ENCODE measurements at places on chromosomes 3 and 15. TPM values are rescaled to one million over a fixed set of nuclear protein-coding genes. Genes with fewer than 3 reads are reported as not detected.

- no peak for DNase-seq
These were observed 63.6 kb downstream of the KBTBD12 start for GRCh38 chr3:127978636-127979035.

- DNase-seq, result no peak
These were observed 118.9 kb upstream of the MBNL1 start for GRCh38 chr3:152149832-152150231.

GRCh38 chr15:99732124-99732750 lies 1.0 kb downstream of the LYSMD4 start:
- DNase-seq, result no peak

DNA sequence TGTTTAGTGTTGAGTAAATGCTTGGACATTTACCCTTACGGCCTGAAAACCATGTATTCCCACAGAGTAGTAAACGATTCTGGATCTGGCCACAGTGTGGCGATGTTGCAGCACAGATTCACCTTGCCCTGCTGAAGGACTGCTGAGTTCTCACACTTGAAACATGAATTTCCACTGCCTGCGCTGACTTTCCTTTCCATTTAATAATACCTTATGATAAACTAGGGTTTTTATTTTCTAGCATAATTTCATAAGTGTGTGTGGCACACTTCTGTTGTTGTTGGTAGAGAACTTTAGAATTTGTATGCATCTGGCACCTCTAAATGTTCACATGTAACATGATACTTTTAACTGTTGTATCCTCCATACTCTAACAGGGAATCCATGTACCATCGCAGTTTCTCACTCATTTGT lies 53.9 kb downstream of the C3orf38 start:
- DNase-seq, result peak; percentile 73

DNA sequence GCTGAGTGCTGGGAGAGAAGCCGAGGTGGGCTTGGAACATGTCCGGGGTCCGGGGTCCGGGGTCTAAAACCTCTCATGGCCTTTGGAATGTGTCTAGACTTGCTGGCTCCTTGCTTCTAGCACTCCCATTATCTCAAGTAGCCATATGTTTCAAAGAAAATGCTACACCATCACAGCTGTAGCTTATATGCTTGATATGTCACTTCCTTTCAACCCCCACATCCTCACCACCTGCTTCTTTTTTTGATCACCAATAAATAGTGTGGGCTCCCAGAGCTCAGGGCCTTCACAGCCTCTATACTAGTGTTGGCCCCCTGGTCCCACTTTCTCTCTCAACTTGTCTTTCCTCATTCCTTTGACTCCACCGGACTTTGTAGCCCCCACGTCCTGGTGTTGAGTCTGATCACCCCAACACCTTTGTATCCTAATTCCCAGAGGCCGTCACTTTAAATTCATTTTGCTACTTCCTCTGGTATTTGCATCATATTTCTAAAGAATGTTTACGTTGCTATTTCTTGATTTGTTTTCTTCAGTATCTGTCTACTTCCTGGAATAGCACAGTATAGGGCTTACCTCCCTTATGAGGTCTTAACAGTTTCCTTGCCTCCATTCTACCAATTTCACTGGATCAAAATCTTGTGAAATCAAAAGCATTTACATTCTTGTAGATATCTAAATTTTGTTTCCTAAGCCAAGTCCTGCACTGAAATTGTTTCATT lies 71.9 kb upstream of the CHRNB4 start:
- DNase-seq, result no peak

GRCh38 chr3:69579306-69580041 lies 159.8 kb upstream of the MITF start:
- DNase-seq, result no peak

DNA sequence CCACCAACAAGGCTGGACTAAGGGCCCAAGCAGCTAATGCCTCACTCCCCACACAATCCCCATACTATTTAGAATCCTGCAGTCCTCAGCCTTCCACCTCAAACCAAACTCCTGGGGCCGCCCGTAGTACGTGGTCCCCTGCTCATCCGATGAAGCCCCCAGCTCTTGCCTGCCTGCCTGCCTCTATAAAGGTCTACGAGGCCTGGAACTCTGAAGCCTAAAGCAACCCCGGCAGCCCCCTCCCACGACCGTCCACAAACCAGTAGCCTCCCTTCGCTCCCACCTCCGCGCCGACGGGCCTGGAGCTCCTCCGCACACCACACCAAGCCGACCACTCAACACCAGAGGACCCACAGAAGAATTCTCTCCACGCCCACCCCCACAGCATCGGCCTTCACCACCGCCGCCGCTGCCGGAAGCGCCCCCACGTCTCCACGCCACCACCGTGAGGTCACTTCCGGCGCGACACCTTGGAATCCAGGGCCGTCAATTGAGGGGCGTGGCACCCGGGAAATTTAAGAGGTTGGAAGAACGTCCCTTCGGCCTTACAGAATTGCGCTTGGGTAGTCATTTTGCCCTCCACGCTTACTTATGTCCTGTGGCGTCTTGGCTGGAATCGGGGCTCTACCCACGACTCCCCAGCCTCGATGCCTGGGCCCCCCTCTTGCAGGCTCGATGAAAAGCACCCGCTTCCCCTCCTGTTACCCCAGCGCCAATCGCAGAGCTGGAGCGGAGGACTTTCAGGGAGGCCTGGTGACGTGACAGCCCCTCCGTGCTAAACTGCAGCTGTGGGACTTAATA lies at the start of gene EDC3:
EDC3 (minus strand) TSS at position 428 of the 801 bp plus-strand sequence. CDS start 20,900 bp downstream, outside the sequence.
- DNase-seq, result peak; percentile 90

DNA sequence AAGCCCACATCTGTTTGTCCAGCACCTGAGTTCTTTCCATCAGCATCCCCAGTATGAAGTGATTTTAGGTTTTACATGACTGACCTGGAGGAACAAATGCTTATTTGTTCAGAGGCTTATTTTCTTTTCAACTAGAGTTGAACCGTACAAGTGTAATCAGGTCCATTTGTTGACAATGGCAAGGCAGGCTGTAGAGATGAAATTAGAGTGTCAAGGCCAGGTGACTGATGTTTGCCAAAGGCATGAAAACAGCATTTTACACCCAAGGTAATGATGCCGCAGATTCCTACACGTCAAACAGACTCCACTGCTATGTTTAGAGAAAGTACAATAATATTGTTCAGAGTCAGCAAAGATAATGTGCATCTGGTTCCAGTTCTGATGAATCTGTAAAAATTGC lies 96.5 kb downstream of the KCNAB1 start:
- DNase-seq, result no peak

- DNase-seq, result no peak
These were observed 10.9 kb downstream of the KCNAB1 start for GRCh38 chr3:156131241-156131640.

GRCh38 chr3:74302281-74302680 lies 312.2 kb downstream of the CNTN3 start:
- no peak for DNase-seq

- DNase-seq, result no peak
These were observed 30.4 kb upstream of the LIMD1 start for GRCh38 chr3:45564172-45564571.

- no peak for DNase-seq
These were observed 123.1 kb upstream of the BHLHE40 start for GRCh38 chr3:4856136-4856535.

GRCh38 chr15:99993262-99993661 lies 260.0 kb upstream of the LYSMD4 start:
- no peak for DNase-seq

DNA sequence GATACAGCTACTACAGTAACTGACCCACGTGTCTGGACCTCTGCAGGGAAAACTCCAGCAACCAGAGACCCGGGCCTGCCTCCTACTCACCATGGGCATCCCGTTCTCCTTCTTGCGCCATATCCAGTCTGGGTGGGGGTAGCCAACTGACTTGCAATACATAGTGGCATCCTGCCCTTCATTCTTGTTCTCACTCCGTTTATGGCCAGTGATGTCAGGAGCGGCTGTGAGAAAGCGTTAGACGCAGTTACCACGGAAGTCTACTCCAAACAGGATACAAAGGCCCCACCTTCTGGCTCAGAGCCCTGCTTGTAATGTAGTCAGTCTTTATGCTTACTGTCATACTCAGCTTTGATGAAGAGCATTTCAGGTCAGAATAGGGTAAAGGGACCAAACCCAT lies 59.6 kb downstream of the NPTN start:
- no peak for DNase-seq

DNA sequence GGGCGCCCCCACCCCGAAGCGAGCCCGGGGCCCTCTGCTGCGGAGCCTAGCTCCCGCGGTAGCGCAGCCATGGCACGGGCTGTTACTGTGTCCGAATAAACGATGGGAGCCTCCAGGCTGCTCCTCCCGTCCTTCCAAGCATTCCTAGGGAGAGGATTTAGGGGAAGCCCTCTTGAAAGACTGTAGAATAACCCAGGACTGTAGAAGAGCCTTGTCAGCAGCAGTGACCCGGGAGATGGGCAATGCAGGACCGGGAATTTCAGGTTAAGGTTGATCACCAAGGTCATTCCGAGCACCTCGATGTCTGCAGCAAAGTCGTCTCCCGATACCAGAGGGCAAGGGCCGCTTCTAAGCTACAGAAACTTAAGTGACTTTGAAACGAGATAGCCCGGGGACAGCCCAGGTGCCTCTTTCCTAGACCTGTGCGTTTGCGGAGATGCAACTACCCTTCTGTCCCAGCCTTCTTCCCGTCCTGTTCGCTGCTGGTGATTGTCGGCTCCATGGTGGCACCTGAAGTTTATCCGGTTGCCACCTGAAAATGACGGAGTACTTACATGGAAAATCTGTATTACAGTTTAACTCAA lies 753 bp upstream of the MYO5A start:
- no peak for DNase-seq

DNA sequence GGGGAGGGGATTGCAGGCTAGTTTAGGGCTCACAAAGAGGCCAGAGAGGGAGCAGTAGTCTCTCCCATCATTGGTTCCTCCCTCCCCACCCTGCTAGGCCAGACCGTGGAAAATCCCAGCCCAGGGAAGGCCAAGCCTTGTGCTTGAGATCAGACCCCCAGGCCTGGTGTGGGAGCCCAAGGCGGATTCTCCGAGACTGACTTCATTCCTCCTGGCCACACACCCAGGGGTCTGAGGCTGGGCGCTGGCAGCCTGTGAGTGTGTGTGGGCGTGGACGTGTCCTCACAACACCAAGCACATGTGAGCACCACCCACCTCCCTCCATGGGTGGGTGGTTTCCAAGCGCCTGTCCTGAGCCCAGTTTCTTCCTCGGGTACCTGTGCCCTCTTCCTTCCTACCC lies 4.1 kb downstream of the LOXL1 start:
- DNase-seq, result peak; percentile 32

- DNase-seq, result no peak
These were observed 39.0 kb downstream of the IL12A start for GRCh38 chr3:160027541-160028195.

- DNase-seq, result no peak
These were observed 52.0 kb upstream of the CCNB2 start for GRCh38 chr15:59052915-59053407.

The KCNAB1 gene
- 1.6 TPM for total RNA-seq

The SKOR1 gene
- 0.43 TPM for total RNA-seq

The SLC24A5 gene
- total RNA-seq, result not detected

The DNAJA4 gene
- 36.9 TPM for total RNA-seq

The MYEF2 gene
- 41.1 TPM for total RNA-seq

The APBA2 gene
- total RNA-seq, result 3.4 TPM

The KIF23 gene
- 3.9 TPM for total RNA-seq

The CPNE9 gene
- total RNA-seq, result 0.37 TPM

The RARB gene
- 12.9 TPM for total RNA-seq

The ANKRD34C gene
- total RNA-seq, result not detected

All from mucosa of gallbladder (tissue), 1 donor.